K562 (cell line): ENCODE measurements at places on chromosomes 5 and 9. TPM values are rescaled to one million over a fixed set of nuclear protein-coding genes. Genes with fewer than 3 reads are reported as not detected.
A peak's percentile ranks its signal among the peaks of the same experiment; 100 is the strongest.

The MPDZ gene
- polyA plus RNA-seq = 5.0 and 5.8 TPM in 2 replicates

The AGGF1 gene
- 10.0 and 12.4 TPM in 2 replicates for polyA plus RNA-seq

The IL31RA gene
- polyA plus RNA-seq = not detected in 2 replicates

The IFNK gene
- not detected in 2 replicates for polyA plus RNA-seq

The CAVIN4 gene
- polyA plus RNA-seq = 0.08 and 0.11 TPM in 2 replicates

The ADRB2 gene
- 0.07 and 0.09 TPM in 2 replicates for polyA plus RNA-seq

The IL4 gene
- not detected in 2 replicates for polyA plus RNA-seq

The SLC31A2 gene
- 2.2 and 3.6 TPM in 2 replicates for polyA plus RNA-seq

- DNase-seq = no peak
Observed at GRCh38 chr5:56817263-56818014, 2.1 kb downstream of the MAP3K1 start.

GRCh38 chr5:155753943-155754581, 572.9 kb upstream of the SGCD start:
- DNase-seq = no peak

- no peak for DNase-seq
Observed at GRCh38 chr5:74274326-74274725, 366.2 kb downstream of the ENC1 start.

DNA sequence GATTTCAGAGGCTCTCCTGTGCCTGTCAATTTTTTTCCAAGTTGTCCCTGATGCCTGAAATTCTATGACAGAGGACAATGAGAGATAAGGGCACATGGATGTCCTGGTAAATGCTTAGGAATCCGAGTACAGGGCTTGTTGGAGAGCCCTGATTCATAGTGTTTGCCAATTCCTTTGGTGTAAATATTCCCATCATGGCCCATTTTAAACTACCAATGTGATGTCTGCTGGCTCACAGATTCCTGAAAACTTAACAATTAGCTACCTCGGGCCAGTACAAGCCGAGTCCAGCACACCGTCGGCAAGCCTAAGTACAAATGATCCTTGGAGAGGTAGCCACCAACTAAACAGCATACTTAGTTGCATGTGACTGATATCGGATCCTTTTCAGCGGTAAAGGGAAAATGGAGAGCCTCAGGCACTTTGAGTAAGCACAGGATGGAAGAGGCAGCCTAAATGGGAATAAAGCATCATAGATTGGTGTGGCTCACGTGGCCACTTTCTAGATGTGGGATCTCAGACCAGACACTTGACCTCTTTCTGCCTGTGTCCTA, 3.6 kb downstream of the ITK start:
- no peak for DNase-seq

DNA sequence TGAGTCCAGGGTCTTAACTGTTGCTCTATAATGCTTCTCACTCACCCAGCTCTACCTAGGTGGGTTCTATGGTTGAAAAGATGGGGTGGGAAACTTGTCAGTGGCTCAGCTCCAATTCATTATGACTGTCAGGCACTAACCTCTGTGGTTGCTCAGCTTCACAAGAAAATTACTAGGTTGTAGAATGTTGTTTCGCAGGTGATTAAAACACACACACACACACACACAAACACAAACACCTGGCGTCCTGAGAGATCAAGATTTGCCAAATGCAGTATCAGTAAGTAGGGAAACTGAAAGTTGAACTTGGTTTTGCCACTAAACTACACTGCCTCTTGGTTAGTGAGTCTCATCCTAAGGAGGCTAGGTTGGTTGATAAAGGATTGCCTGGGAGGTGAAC, 2.8 kb downstream of the MCCC2 start:
- no peak for DNase-seq

DNA sequence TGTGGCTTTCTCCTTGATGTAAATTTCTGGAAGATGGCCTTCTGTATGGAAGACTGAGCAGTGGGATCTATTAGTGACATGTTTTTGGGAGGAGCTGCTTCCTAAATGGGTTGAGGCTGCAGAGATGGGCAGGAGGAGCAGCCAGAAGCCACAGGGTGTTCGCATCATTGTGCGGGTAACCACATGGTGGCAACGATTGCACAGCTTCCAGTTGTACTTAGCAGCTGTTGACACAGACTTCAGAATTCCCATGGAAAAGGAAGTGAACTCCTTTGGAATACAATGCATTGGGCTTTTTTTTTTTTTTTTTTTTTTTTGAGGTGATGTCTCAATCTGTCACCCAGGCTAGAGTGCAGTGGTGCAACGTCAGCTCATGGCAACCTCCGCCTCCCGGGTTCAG, 297.3 kb downstream of the NR3C1 start:
- no peak for DNase-seq

DNA sequence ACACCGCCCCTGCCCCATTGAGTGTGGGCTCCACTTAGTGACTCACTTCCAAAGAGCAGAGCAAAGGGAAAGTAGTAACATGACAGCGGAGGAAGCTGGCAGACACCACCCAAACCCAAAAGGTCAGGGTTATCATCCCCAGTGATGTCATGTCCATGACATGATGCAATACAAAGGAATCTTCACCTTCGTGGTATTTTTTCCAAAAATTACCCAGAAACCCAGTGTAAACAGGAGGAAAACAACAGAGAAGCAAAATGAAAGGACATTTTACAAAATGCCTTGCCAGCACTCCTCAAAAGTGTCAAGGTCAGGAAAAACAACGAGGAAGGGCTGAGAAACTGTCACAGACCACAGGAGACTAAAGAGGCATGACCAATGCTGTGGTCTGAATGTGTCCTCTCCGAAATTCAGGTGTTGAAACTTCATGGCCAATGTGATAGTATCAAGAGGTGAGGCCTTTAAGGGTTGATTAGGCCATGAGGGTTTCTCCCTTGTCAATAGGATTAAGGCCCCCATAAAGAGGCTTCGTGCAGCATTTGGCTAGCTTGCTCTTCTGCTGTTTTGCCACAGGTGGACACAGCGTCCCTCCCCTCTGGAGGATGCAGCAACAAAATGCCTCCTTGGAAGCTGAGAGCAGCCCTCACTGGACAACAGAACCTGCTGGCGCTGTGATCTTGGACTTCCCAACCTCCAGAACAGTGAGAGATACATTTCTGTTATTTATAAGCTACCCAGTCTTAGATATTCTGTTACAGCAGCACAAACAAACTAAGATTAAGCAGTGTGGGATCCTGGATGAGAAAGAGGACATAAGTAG, 30.5 kb upstream of the MED10 start:
- DNase-seq = no peak

DNA sequence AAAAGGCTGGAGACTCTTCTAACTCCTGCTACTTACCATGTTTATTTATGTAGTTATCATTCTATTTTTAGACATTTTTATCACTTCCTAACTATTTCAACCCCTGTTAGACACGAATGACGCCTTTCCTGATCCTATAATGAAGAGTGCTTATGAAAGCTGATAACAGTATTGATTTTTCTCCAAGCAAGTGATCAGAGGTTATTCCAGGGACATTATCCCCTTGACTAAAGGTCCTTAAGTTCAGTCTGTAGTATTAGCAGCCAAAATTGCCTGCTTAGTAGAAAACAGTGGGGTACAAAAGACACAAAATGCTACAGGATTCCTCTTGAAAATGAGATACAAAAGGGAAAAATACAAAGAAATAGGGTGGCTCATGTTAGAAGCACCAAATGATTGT, 235.6 kb downstream of the DNAH5 start:
- no peak for DNase-seq

GRCh38 chr5:40746703-40747102, 9.1 kb downstream of the TTC33 start:
- DNase-seq = no peak

GRCh38 chr5:22779499-22779898, 73.6 kb downstream of the CDH12 start:
- DNase-seq = no peak

GRCh38 chr9:105887679-105888078, 193.3 kb downstream of the TMEM38B start:
- peak; percentile 14 for DNase-seq
